ENCODE measurements at places on chromosomes 4 and X.

- no peak for ATAC-seq
Observed at GRCh38 chr4:83378419-83378818, 43.8 kb upstream of the HPSE start.

GRCh38 chrX:118855681-118856310 is 32.2 kb downstream of the ZCCHC12 start:
- ATAC-seq: no peak

- ATAC-seq: no peak
Observed at GRCh38 chr4:64144994-64145393, 264.3 kb downstream of the TECRL start.

DNA sequence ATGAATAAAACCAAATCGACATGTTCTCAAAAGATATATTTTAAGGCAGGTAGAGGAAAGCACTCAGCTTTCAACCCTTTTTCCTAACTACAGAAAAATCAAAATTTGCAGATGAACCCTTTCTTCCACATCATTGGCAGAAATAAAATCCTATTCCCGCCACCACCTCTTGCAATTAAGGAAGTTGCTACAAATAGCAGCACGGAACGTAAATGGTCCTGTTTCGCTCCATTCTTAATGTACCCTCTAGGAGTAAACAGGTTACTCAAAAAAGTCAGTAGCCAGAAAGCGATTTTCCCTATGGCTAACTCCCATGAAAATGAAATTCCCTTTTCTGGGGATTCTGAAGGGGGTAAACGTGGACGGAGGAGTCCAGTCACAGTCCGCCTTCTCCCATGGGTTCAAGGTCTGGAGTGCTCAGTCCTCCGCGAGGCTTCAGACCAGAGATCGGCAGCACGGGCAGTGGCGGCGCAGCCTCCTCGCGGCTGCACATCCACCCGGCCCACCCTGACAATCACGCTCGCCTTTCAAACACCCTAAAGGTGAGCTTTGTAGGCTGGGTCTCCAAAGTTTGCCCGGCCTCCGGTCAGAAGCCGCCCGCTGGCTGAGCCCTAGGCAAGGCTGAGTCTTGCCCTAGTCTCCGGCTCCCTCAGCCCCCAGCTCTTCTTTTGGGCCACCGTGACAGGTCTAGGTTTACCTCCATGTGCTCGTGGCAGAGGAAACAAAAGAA is 1.8 kb downstream of the ATP11C start:
- peak; percentile 45 for ATAC-seq

DNA sequence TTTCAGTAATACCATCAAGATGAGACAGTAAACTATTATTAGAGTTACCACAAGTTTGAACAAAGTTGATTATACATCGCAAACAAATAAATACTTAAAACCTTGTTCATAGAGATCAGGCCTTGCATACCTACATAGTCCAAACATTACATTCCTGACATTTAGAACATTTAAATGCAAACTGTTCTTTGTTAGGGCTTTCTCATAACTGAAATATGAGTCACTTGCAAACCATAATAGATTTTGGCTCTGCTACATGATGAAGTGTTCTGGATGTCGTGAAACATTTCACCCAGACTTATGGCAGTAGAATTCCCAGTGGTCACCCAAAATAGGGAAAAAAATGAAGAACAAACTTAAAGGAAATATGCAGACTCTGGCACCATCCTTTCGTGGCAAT is 75.0 kb downstream of the FAT4 start:
- peak; percentile 91 for ATAC-seq

DNA sequence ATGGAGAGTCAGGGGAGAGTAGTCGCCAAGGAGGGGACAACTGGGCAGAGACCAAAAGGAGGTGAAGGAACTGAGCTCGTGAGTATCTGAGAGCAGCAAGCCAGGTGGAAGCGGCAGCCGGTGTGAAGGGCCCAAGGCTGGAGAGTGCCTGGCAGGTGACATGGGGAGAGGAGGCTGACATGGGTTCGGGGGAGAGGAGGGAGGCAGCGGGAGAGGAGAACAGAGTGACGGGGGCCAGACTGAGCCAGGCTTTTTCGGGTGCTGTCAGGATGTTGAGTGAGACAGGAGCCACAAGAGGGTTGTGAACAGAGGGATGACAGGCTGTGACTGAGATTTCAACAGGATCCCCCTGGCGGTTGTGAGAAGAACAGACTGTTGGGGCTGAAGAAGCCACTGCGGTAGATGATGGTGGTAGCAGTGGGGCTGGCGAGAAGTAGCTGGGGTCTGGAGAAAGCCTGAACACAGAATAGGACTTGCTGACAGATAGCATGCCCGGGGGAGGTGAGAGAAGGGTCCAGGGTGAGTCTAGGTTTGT is 5.7 kb downstream of the ELK1 start:
- peak; percentile 91 for ATAC-seq

- peak; percentile 57 for ATAC-seq
Observed at GRCh38 chr4:26916195-26916594, 55.6 kb downstream of the STIM2 start.

GRCh38 chr4:39346856-39347519 is 19.2 kb downstream of the RFC1 start:
- no peak for ATAC-seq

DNA sequence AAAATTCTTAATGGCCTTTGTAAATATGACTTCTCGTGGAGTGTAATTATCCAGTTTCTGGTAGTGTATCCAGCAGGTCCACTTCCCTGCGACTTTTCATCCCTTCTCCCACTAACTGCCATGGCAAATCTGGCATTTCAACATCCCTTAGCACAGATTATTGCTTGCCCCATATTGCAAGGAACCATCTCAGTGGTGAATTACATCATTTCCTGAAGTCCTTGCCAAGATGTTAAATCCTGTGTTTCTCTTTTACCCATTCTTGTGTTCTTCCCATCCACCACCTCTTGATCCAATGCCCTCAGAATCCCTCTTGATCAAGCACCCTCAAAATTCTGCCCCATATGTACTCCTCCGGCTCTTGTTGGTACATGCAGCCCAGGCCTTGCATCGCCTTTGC is 88.1 kb upstream of the ZNF81 start:
- ATAC-seq: no peak

- ATAC-seq: no peak
Observed at GRCh38 chr4:8200302-8200975, 1.3 kb downstream of the SH3TC1 start.

DNA sequence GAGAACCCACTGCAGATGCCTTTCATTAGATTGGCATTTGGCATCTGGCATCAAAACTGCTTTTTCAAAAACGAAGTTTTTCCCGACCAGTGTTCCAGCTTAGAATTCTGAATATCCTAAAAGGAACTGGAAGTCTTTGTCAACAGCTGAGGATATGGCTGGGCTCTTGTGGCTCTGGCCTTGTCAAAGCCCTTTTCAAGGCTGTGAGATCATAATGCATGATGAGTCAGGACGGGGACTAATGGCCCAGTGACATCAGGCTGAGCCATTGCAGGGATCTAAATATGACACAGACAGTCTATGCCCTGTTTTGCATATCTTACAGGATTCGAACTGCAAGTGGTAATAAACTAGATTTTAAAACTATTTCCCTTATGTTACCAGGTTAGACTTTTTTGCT is 306.4 kb downstream of the PTTG2 start:
- peak; percentile 53 for ATAC-seq
